ENCODE measurements at places on chromosomes 3 and 15. TPM values are rescaled to one million over a fixed set of nuclear protein-coding genes. Genes with fewer than 3 reads are reported as not detected.

DNA sequence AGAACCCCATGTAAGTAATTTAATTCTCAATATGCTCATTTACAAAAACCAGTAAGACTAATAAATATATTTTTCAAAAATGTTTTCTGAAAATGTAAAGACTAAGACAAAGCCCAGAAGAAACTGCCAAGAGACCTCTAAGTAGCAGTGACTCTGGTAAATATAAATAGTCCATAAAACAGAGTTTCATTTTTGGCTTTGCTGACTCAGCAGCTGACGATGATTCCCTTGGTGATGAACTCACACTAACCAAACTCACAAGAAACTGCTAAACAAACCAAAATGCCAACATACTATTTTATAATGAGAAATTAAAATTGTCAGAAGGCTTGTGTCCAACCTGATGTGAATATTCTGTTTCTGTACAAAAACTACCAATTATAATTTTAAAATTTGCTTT, 31.5 kb upstream of the IMPG2 start:
- DNase-seq = peak; percentile 11

- DNase-seq = no peak
Observed at GRCh38 chr3:120608506-120608905, 12.4 kb downstream of the NDUFB4 start.

DNA sequence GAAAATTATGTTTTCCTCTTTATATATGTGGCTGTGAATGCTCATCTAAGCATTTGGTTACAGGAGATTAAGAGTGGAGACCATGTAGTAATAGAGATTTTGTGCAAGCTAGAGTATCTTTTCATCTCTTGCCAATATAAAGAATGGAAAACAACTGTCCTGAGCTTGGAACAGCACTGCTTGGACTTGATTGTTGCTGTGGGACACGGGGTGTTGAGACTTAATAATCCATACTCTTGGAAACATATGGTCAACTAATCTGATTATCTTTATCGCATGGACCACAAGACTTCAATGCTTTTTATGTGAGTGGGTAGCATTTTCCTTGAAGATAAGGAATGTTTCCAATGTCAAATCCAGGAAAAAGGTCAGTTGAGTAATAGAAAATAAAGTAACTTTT, 806.3 kb downstream of the DIPK2A start:
- DNase-seq = no peak

DNA sequence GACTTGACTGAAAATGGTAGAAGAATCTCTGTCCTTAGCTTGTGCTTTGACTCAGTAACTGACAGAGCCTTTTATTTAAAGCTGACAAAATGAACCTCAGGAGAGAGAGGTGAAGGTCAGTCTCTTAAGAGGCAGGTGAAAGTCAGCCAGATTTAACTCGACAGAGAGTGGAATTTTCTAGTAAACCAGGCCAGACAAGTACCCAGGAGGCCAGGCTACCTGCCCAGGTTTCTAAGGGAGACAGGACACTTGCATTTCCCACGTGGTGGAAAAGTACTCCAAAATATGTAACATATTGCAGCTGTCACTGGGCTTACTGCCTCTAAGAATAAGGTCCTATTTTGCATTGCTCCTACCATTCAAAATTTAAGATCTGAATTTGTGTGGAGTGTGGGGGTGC, 167.9 kb downstream of the FMN1 start:
- DNase-seq = no peak

DNA sequence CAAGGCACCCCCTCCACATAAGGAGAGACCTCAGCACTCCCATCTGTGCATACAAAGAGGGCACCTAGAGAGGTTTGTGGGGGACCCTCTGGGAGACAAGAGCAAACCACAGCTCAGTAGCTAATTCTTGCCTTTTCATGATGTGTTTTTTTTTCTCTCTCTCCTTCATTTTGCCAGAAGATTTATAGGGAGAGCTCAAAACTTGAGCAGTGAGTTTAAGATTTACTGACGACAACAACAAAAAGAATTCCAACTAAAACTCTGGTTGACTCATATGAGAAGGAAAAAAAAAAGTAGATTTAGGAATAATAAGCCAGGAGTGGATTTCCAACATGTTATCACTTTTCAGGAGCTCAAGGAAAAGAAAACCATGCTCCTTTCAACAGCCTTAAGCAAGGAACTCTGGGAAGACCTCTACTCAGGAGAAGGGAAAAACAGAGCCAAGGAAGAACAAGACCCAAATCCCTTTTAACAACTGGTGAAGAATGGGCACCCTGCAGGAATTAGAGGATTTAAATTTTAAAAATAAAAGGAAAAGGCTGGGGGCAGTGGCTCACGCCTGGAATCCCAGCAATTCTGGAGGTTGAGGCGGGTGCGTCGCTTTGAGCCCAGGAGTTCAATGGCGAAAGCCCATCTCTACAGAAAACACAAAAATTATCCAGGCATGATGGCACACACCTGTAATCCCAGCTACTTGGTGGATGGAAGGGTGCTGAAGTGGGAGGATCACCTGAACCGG, 58.2 kb upstream of the RAD18 start:
- DNase-seq = peak; percentile 8

DNA sequence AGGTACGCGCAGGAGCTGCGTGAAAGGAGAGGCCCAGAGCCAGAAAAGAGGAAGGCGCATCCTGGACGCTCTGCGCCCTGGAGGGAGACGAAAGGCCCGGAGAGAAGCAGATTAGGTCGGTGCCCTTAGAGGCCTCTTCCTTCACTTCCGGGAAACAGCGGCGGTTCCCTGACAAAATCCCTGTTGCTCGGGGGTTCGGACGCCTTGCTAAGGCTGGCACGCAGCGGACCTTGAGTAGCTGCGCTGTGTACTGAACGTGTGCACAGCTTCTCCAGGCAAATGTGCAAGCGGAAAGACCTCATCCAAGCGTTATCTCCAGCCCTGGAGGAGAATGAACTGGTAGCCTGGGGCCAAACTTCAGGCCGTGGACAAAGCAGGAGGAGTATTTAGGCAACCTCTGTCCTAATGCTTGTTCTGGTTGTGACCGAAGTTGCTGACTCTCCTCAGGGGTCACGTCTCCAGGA, 3.0 kb upstream of the SOX14 start:
- no peak for DNase-seq

- DNase-seq = peak; percentile 37
Observed at GRCh38 chr3:180913581-180914404, 1.3 kb downstream of the FXR1 start.

DNA sequence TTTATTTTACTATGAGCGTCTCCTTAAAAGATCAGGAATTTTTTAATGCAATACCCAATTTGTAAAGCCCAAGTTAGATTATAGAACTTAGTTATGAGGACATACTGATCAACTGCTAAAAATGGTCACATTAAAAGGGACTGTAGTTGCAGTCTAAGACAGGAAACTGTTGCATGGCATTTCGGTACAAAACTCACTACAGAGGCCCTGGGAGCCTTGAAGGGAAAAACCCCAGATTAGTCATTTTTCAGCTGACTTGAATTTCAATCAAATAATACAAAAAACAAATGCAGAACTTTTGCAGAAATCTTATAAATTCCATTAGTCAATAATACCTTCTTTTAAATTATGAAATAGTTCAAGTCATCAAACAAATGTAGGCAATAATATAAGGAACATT, 6.9 kb upstream of the PTX3 start:
- peak; percentile 51 for DNase-seq

- no peak for DNase-seq
Observed at GRCh38 chr3:187398955-187399354, 30.8 kb downstream of the RTP4 start.

Gene CPNE4
- not detected for total RNA-seq

Gene SLC28A2
- not detected for total RNA-seq

Gene JMJD7
- 3.1 TPM for total RNA-seq

Gene DNASE1L3
- total RNA-seq = not detected

Gene AHSG
- not detected for total RNA-seq

Gene PCSK6
- 0.81 TPM for total RNA-seq
